Pons (tissue), 1 donor: ENCODE measurements at places on chromosomes 3 and 15.

DNA sequence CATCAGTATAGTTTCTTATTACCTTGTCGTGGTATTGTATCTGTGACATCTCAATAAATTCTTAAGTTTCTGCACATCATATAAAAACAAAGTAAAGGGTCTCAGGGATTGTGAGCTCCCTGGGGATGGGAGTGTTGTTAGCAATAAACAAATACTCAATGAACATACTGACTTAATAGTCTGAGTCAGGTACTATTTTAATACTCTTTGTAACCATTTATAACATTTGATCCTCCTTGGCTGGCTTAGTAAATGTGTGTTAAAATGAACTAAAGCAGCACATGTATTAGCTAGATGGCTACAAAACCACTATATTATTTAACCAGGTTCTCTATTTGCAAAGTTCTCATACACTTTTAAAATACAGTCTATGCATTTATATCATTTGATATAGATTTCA lies 1.8 kb downstream of the ICE2 start:
- DNase-seq: no peak

GRCh38 chr15:62547584-62547983 lies 382.5 kb upstream of the C2CD4B start:
- DNase-seq: no peak

DNA sequence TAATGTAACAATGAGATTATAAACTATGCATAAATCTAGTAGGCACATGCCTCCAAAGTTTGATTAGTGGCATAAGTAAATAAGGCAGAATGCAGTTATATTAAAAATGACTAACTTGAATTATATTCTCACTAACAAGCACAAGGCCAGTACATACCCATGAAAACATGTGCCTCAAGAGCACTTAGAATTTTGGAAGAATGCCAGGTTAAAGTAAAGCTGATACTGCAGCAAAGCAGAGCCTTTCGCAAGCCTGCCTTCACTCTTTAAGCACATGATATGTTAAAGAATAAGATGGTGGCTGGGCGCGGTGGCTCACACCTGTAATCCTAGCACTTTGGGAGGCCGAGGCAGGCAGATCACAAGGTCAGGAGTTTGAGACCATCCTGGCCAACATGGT lies 49.0 kb downstream of the KBTBD12 start:
- no peak for DNase-seq

- peak; percentile 50 for DNase-seq
Observed at GRCh38 chr3:183698318-183698751, 738 bp downstream of the YEATS2 start.

- DNase-seq: no peak
Observed at GRCh38 chr3:119639494-119640350, 20.7 kb downstream of the POPDC2 start.

DNA sequence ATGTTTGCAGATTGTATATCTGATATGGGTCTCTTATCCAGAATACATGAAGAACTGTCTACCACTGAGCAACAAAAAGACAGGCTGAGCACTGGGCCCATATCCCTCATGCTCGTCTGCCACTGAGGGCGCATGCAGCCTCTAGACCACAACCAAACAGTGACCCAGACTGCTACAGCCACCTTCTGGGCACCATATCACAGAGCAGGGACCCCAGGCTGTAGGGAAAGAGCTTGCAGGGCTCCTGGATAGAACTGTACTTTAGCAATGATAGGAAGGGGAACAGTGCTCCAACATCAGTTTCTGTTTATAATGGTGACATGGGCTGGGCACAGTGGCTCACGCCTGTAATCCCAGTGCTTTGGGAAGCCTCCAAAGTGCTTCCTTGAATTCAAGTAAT lies 40.2 kb upstream of the TMEM87A start:
- DNase-seq: no peak

DNA sequence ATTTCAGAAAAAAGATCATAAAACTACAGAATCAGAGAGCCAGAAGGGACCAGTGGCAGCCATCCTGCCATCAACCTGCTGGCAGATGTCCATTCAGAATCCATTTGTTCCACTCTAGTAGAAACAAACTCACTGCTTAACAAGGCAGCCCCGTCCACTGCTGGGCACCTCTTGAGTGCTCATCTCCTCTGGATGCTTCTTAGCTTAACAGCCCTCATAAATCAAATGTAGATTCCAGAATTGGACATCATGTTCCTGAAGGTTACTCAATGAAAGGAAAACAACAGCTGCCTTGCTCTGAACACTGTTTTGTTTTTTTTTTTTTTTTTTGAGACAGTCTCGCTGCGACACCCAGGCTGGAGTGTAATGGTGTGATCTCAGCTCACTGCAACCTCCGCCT lies 37.3 kb downstream of the ABCC5 start:
- DNase-seq: no peak

- no peak for DNase-seq
Observed at GRCh38 chr15:60788692-60789103, 309.8 kb upstream of the ICE2 start.

DNA sequence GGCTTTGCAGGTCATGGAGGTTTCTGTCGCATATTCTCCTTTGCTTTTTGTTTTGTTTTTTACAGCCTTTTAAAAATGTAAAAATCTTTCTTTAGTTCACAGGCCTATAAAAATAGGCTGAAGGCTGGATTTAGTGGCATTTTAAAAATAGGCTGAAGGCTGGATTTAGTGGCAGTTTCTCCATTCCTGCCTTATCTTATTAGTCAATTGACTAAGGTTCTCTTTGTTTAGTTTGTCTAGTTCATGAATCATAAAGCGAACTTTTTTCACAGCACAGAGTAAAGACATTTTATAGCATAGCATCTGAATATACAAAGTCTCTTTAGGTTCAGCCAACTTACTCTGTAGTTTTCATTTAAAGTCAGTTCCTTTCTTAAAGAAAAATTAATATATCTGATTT lies 31.4 kb downstream of the AP4E1 start:
- no peak for DNase-seq

DNA sequence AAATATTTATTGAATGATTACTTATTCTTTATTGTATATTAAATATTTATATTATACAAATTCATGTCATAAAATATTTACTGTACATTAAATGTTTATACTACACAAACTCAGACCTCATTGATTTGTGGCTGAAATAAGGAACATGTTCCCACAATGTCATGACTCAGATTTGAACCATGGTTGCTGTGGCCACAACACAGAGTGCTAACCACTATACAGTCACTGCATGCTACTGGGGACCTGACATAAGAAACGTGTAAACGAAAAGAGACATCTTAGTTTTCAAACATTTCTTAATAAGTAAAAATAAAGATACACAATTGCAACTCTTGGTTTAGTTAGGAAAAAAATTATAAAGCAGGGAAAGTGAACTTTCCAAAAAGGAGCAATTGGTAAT lies 99.1 kb upstream of the AGTR1 start:
- no peak for DNase-seq

GRCh38 chr3:13124631-13125030 lies 51.4 kb upstream of the IQSEC1 start:
- no peak for DNase-seq

DNA sequence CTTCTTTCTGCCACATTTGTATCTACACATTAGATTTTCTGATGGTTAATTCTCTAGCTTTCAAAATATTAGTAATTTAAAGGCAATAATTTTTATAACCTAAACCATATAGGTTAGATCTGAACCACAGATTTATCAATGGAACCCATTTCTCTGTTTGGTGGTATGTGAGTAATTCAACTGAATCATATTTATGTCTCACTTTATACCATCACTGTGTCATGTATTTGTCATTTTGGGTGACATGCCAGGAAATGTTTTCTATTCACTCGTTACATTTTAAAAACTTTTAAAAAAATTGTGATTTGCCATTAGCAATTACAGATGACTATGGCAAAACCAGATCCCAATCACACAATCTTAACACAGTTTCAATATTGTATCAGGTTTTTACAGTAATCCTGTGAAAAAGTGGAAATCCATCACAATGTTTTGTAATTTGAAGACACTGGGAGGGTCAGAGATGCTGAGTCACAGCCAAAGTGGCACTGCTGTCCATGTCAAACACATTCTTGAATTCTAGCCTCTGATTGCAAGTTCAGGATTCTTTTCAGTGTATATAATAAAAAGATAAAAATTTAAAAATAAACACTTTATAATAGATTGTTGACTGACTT lies 356.0 kb upstream of the RBMS3 start:
- DNase-seq: no peak

- DNase-seq: no peak
Observed at GRCh38 chr3:129259612-129260477, 10.4 kb downstream of the COPG1 start.

DNA sequence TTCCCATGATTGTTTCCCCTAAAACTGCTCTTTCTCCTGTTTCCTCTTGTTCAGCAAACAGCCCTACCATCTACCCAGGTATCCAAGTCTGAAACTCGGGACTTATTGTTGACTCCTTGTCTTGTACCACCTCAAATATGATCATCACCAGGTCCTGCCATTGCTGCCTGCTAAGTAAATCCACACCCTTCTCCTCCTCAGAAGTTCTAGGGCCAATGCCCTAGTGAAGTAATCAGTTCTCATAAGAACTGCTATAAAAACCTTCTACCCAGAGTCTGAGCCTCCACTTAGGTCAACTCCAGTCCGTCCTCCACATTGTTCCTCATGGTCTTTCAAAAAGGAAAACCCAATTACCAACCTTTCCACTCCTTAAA lies 77.0 kb upstream of the IL12A start:
- DNase-seq: no peak

DNA sequence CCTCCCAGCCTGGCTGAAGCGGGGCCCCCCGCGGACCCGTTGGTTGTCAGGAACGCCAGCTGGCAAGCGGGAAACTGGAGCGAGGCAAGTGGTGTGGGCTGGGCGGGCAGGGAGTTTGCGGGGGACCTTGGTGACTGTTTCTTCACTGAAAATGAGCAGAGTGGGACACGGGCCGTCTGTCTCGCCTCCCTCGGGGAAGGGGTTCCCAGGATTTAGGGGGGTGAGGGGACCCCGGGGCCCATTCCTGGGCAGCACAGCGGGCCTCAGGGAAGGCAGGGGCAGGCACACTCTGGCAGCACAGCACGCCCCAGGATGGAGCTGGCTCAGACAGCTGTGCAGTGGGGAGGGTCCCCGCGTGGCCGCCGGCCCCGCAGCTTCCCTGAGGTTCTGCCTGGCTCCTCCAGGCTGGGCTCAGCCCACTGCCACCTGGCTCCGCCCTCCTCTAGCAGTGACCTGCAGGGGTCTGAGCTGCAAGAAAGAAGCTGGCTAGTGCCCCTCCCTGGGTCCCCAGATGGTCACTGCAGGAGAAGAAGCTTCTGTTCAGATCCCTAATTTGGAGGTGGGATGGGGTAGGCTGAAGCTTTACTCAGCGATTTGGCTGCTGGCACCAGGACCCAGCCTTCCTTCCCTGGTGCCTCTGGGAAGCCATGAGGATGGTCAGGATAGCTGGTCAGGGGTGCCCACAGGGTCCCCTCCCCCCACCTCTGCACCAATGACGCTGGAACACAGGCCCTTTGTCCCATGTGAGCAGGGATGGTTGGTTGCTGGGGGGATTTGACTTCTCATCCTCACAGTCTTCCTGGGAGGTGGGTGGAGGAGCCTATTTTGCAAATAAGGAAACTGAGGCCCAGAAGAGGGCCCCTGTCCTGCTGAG lies 90.4 kb downstream of the TBC1D2B start:
- DNase-seq: no peak

DNA sequence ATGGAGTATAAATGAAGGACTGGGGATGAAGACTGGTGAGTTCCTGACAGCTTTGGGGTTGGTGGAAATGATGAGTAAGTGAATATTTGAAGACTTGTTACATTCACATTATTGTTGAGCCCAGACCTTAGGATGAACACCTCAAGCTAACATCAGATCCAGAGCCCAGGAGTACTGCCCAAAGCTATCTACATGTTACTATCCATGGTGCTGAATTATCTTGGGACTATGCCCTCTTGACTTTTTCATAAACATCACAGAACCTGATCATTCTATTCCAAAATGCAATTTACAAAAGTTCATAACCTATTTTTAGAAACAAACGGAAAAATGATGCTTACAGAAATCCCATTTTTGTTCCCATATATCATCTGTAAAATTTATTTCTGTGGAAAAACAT lies 613.3 kb downstream of the TUSC7 start:
- no peak for DNase-seq

DNA sequence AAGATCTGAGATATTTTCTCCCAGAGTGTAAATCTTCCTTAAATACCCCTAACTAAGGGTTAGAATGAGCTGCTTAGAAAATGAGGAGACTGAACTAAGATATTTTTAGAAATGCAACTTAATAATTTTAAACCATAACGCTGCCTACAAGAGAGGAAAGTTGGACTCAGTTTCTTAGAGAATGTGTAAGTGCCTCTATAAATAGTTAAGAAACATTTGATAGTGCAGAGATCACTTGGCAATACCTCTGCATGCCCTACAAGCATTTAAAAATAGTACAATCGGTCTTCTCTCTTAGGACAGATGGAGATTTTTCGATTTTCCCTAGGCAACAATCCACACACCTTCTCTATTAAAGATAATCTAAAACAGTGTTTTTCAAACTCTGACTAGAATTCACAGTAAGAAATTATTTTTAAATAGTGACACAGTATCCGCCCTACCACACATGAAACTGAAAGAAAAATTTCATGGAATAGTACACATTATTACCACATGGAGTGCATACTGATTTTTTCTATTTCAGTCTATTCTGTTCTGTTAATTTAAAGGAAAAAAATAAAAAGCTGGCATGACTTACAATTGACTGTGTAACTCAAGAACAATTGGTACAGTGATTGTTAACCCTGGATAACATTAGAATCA lies 83.2 kb downstream of the GADL1 start:
- no peak for DNase-seq

GRCh38 chr3:49906073-49906743 lies 2.5 kb upstream of the MST1R start:
- DNase-seq: peak; percentile 22

DNA sequence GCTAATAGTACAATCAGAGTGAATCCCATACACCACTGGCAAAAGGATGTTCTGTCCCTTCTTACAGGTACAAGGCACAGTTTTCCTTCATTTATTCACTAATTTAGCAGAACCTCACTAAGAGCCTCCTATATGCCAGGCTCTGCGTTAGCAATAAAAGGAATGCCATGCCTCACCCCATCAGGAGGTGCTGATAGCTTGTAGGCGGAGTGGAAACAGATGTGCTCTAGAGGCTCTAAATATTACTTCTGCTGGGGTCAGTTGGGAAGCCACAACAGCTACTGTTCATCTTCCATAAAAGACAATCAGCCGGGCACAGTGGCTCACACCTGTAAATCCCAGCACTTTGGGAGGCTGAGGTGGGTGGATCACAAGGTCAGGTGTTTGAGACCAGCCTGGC lies 24.4 kb downstream of the MLH1 start:
- no peak for DNase-seq
